Right renal cortex interstitium (tissue), 3 donors: ENCODE measurements at places on chromosomes 7 and 10. TPM values are rescaled to one million over a fixed set of nuclear protein-coding genes. Genes with fewer than 3 reads are reported as not detected.

The ZNF425 gene
- polyA plus RNA-seq: 7.9 TPM

The PROSER2 gene
- polyA plus RNA-seq: 5.6 TPM

The SEMA3E gene
- polyA plus RNA-seq: 1.8 TPM

The NKX1-2 gene
- not detected for polyA plus RNA-seq

The MOGAT3 gene
- polyA plus RNA-seq: 0.60 TPM

The DNAAF5 gene
- 28.0 TPM for polyA plus RNA-seq

The AKR1C8 gene
- polyA plus RNA-seq: 0.07 TPM

The ARHGAP22 gene
- polyA plus RNA-seq: 1.1 TPM

The OR2A42 gene
- polyA plus RNA-seq: 1.0 TPM

The MTPN gene
- polyA plus RNA-seq: 163 TPM

The SCART1 gene
- 1.2 TPM for polyA plus RNA-seq

The SGCE gene
- polyA plus RNA-seq: 114 TPM

The CCDC172 gene
- polyA plus RNA-seq: not detected

The FXYD4 gene
- not detected for polyA plus RNA-seq

The CTTNBP2 gene
- 32.1 TPM for polyA plus RNA-seq

The MACROH2A2 gene
- polyA plus RNA-seq: 82.0 TPM

The PIK3CG gene
- polyA plus RNA-seq: 3.3 TPM

The ARMS2 gene
- not detected for polyA plus RNA-seq

The SPAM1 gene
- not detected for polyA plus RNA-seq

The TAS2R38 gene
- not detected for polyA plus RNA-seq

The CYP3A4 gene
- 0.22 TPM for polyA plus RNA-seq

The C1GALT1 gene
- polyA plus RNA-seq: 40.8 TPM

The OR2A12 gene
- not detected for polyA plus RNA-seq

The PCLO gene
- 7.6 TPM for polyA plus RNA-seq

The SPDYE8 gene
- polyA plus RNA-seq: 0.16 TPM

The NEUROD6 gene
- polyA plus RNA-seq: 0.06 TPM

The EBF3 gene
- 1.1 TPM for polyA plus RNA-seq

The ARMC3 gene
- 13.9 TPM for polyA plus RNA-seq

The CDHR3 gene
- 4.8 TPM for polyA plus RNA-seq

The TSPAN13 gene
- polyA plus RNA-seq: 30.3 TPM

The FAM13C gene
- polyA plus RNA-seq: 10.0 TPM

The UNCX gene
- 6.4 TPM for polyA plus RNA-seq

The CAV2 gene
- 23.3 TPM for polyA plus RNA-seq

The GOLGA7B gene
- polyA plus RNA-seq: 0.51 TPM

The ZNF727 gene
- polyA plus RNA-seq: not detected

The STEAP4 gene
- 0.08 TPM for polyA plus RNA-seq

The HOXA6 gene
- polyA plus RNA-seq: 22.0 TPM

The EBLN1 gene
- not detected for polyA plus RNA-seq

The AGAP5 gene
- polyA plus RNA-seq: 8.2 TPM

The GNG11 gene
- 46.4 TPM for polyA plus RNA-seq

The PALD1 gene
- polyA plus RNA-seq: 9.6 TPM

The HTR5A gene
- not detected for polyA plus RNA-seq

The SLIT1 gene
- 5.6 TPM for polyA plus RNA-seq

The SLC26A3 gene
- 0.38 TPM for polyA plus RNA-seq

The LGI1 gene
- 5.4 TPM for polyA plus RNA-seq

The TRIM50 gene
- polyA plus RNA-seq: 0.21 TPM

The TRIM74 gene
- 0.78 TPM for polyA plus RNA-seq
